Stimulated activated CD4-positive, alpha-beta T cell treated with anti-CD3 and anti-CD28 coated beads, Interleukin-15, amount 100 ng/mL, for 1 hour (primary cell): ENCODE measurements at places on chromosomes 13 and 19.
A peak's percentile ranks its signal among the peaks of the same experiment; 100 is the strongest.

- DNase-seq: no peak
These were observed 2662.4 kb upstream of the PCDH20 start for GRCh38 chr13:64078025-64078424.

DNA sequence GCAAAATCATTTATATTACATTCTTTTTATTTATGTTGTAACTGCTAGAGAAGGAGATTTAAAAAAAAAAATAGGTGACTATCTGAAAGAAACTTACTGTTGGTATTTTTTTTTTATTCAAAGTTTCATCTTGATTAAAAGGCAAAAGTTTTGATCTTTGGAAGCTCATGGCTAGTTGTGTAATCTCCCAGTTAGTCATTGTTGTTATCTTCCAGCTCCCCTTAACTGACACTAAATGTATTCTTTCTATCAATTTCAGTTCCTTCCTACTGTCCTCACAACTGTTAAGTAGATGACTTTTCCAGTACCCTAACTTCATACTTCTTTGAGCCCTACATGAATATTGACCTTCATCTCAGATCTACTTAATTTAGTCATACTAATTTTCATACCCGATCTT is 71.1 kb downstream of the PIBF1 start:
- no peak for DNase-seq

GRCh38 chr13:110629735-110630134 is 14.4 kb downstream of the NAXD start:
- DNase-seq: no peak

DNA sequence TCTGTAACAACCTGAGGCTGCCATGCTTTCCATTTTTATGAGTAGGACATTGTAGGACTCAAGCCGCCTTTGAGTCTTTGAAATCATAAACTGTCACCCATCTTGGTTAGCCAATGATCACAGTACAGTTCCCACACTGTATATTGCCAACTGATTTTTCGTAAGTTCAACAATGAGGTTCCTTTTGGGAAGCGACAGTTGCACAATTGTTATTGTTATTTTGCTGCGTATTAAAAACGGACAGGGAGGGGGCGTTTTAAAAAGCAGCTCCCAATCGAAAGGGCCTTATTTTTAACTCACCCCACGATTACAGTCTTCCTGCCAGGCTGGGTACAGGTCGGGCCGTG is 601 bp downstream of the SLC46A3 start:
- no peak for DNase-seq

DNA sequence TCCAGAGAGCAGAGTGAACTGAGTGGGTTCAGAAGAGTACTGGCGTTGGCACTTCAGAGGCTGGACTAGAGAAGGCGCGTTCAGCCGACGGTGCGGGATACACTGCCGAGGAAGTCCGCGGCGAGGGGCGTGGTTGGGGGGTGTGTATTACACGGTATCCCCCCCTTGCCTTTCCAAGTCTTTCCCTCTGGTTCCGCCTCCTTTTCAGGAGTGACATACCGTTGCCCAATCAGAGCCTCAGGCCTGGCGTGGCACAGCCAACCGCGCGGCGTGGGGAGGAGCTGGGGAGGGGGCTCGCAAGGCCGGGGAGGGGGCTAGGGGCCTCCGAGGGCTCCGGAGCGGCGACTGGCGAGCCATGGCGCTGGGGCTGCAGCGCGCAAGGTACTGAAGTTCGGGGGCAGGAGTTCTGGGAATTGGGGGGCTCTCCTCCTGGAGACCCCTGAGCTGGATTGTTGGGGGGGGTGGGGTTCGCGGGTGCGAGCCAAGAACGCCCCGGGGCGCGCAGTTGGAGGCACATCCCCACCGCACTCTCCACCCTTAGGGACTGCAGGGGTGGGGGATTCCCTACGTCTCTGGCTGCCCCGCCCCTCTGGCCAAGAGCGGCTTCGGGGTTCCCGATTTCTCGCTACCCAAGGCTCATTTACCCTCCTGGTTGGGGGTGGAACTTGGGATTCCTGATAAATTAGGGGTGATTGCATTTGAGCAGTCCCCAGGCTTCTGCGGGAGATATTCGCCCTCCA is at the start of gene HIF3A:
TSS of gene HIF3A (plus strand) at position 321 of the 740 bp plus-strand sequence. CDS start at position 356, 35 bp downstream.
- no peak for DNase-seq

DNA sequence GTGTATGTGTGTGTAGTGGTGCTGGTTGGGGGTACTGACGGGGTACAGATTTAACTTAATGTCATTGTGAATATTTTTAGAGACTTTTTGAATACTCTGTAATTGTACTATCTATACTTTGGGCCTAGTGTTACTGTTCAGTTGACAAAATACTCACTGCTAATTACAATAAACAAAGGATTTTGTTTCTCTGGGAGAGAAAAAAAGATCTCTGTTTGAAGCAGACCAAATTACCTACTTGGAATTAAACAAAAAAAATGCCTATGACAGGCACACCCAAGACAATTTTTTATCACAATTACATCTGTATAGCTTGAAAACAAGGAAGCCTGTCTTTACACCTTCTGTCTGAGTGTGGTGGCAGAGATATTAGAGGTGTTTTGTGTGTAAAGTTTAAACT is 45.1 kb downstream of the OLFM4 start:
- no peak for DNase-seq

DNA sequence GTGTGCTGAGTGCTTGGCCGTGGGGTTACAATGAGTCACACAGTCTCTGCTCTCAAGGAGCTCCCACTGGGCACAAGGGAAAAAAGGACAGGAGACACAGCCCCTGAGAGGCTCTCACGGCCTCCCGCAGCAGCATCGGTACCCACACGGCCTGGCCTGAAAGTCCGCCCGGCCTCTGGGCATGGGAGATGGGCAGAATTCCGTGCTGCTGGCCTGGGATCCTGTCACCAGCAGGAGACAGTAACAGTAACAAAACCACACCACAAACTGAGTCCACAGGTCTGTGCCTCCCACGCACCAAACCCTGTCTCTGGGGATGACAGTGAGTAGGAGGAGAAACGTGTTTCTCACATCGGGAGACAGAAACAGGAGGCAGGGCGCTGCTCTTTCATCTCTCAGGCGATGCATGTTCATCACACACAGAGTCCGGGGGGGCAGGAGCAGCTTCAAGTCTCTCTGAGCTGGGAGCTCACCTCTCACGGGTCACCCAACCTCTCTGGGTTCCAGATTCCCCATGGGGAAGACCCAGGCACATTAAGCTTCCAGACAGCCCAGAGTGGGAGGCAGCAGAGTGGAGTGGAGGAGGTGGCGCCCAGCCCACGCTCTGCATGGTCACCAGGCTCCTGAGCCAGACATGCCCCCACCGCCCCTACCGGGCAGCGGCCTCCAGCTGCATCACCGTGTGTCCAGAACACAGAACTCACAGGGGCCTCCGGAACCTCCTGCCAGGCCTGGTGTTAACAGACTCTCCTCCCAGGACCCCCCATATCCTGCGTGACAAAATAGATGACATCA is 124.7 kb upstream of the VSTM2B start:
- DNase-seq: no peak

GRCh38 chr19:45939792-45940514 is 25.4 kb upstream of the NANOS2 start:
- no peak for DNase-seq

DNA sequence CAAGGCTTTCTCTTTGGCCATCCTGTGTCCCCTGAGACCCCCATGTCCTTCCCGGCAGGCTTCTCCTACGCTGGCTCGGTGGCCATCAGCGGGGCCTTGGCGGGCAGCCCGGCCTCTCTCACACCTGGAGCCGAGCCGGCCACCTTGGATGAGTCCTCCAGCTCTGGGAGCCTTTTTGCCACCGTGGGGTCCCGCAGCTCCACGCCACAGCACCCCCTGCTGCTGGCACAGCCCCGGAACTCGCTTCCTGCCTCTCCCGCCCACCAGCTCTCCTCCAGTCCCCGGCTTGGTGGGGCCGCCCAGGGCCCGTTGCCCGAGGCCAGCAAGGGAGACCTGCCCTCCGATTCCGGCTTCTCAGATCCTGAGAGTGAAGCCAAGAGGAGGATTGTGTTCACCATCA is 14.2 kb downstream of the PLEKHJ1 start:
- no peak for DNase-seq

GRCh38 chr13:84606616-84607015 is 724.3 kb upstream of the SLITRK1 start:
- no peak for DNase-seq

DNA sequence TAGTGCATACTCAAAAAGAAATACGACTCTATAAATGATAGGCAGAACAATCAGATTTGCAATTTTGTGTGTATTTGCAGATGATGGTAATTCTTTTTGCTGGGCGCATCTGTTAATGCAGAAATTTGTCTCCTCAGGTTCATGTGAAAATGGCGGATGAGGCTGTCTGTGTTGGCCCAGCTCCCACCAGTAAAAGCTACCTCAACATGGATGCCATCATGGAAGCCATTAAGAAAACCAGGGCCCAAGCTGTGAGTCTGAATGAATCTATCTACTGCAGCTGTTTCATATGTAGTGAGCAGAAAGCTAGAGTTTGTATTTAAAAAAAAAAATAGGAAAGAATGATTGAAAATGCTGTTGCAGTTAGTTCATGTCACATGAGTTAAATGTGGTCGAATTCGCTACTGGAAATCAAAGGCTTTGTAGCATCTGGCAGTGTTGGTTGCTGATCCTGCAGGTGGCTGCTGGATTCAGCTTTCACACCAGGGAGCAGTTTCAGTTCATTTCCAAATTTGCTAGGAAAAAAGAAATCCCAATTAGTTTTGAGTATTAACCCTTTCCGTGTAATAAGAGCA is 66.0 kb downstream of the PCCA start:
- no peak for DNase-seq

DNA sequence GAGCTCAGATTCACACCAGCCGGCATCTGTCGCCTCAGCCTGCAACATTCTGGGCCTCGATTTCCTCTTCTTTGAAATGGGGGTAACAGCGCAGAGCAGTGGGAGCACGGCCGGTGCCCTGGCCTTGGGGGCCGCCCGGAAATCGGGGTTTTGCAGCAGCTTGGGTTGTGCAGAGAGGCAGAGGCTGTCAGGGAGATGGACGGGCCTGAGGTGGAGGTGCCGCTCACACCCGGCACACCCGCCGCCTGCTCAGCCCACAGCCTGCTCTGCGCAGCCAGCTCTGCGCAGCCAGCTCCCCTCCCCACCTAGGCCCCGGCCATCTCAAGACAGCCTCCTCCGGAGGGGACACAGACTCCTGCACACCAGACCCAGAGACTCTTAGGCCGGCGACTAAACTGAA is 10.6 kb downstream of the KLF2 start:
- no peak for DNase-seq

DNA sequence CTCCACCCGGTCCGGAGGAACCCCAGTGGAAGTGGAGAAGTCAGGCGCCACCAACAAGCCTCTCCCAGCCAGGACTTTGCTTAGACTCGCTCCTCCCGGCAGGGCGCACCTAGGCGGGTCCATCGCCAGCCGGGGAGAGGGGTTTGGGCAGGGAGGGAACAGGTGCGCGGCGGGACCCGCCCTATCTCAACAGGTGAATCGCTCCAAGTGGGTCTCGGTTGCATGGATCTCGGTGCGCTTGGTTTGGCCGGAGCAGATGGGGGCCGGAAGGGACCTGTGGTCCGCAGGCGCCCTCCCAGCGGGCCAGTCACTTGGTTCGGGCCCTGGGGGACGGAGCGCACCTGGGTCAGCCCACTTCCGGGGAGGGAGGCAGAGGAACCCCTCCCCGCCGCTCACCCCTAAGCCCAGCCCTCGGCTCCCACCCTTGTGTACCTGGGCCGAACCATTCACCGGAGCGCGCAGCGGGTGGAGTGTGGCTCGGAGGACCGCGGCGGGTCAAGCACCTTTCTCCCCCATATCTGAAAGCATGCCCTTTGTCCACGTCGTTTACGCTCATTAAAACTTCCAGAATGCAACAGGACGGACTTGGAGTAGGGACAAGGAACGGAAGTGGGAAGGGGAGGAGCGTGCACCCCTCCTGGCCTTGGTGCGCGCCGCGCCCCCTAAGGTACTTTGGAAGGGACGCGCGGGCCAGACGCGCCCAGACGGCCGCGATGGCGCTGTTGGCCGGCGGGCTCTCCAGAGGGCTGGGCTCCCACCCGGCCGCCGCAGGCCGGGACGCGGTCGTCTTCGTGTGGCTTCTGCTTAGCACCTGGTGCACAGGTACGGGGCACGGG is at the start of gene LSR:
TSS of gene LSR (plus strand) at position 693 of the 836 bp plus-strand sequence. CDS start at position 714, 21 bp downstream.
- DNase-seq: peak; percentile 68

- DNase-seq: no peak
These were observed 17.8 kb downstream of the KL start for GRCh38 chr13:33033986-33034385.

- no peak for DNase-seq
These were observed 634.6 kb upstream of the ARGLU1 start for GRCh38 chr13:107202371-107203023.

GRCh38 chr19:326871-327270 is 17.7 kb downstream of the MIER2 start:
- DNase-seq: no peak

DNA sequence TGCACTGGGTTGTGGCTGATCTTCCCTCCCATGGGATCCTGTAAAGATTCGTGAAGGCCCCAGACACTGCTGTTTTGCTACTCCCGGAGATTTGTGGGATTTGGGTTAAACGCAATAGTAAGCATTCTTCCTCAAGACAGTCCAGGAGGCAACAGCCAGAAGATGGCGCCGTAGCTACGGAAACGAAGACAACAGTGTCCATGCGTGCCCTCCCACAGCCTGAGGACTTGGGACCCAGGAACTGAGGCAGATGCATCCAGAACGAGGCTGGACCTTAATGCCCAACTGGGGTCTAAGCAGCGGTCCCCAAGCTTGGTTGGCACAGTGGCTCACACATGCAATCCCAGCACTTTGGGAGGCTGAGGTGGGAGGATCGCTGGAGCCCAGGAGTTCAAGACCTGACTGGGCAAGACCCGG is 57.6 kb upstream of the ZNF507 start:
- DNase-seq: no peak

DNA sequence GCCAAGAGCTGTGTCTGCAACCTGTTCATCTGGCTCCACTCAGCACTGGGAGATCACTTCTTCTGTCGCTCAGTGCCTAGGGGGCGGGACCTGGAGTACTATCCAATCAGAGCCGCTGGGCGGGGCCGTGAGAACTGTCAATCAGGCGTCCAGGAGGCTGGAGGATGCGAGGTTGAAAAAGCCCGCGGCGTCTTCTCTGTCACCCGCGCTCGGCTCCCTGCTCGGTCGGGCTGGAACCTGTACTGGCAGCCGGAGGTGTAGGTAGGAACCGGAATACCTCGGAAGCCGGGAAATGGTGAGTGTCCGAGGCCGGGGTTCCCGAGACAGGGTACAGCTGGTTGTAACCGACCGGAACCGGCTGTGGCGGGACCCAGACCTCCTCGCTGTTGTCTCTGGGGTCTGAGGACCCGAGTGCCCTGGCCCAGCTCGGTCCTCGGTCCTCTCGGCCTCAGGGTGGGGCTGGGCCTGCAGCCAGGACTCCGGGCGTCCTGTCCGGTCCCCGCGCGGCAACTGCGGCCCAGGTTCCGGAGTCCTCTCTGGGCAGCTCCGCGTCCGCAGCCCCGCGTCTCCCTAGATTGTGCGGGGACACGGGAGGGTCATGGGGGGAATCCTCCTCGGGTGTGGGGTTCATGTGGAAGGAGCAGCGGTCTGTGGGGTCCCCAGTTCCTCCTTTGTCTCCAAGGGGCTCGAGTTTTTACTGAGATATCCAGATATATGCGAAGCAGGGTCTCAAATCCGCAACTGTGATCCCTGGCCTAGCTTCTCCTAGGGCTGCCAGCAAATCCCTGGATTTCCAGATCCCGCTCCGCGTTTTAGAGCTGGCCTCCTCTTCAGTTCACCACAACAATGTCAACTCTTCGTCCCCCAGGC is 42.6 kb downstream of the ZNF627 start:
- DNase-seq: peak; percentile 80
